Fibroblast of villous mesenchyme (primary cell): ENCODE measurements at places on chromosomes 1 and 21. TPM values are rescaled to one million over a fixed set of nuclear protein-coding genes. Genes with fewer than 3 reads are reported as not detected.

The AJAP1 gene
- under 0.01 and 0.64 TPM in 2 replicates for total RNA-seq

The ACTL8 gene
- total RNA-seq, result not detected in 2 replicates

The TMCO1 gene
- total RNA-seq, result 78.3 and 121 TPM in 2 replicates

The APCS gene
- total RNA-seq, result not detected in 2 replicates

The ARHGEF10L gene
- 16.8 and 18.7 TPM in 2 replicates for total RNA-seq

- no peak for DNase-seq
These were observed 301.7 kb upstream of the KAZN start for GRCh38 chr1:14296795-14297194.

GRCh38 chr1:200673952-200674823 lies 4.5 kb upstream of the DDX59 start:
- DNase-seq, result peak; percentile 56

DNA sequence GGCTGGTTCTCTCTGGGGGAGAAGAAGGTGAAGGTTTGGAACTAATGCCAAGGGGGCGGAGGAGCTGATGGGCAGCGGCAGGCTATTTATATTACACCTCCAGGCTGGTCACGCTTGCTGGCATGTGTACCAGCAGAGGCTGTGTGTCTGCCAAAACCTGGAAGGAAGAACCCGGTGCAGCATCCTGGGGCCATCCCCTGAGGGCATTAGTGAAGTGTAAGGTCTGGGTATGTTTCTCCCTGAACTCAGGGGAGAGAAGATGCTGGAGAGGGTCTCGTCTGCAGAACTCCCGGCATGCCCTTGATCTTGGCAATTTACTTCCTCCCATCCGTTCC lies 5.3 kb downstream of the DISP3 start:
- DNase-seq, result no peak

- no peak for DNase-seq
These were observed 38.6 kb upstream of the MPZL1 start for GRCh38 chr1:167683226-167683625.

DNA sequence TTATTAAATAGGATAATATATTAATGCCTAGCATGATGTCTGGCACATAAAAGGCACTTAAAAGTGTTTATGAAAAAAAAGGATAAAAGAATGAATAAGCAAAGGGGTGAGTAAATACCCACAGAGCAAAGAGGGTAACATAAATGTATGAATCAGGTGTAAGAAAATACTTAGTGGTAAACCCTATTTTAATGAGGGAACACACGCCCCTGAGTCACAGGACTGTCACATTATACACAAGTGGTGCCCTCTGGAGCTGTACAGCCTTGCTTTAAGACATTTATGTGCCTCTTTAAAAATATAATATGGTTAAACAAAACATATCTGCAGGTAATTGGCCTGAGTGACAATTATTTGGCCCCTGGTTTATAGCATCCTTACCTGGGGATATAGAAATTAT lies 78.1 kb upstream of the PTBP2 start:
- DNase-seq, result no peak

DNA sequence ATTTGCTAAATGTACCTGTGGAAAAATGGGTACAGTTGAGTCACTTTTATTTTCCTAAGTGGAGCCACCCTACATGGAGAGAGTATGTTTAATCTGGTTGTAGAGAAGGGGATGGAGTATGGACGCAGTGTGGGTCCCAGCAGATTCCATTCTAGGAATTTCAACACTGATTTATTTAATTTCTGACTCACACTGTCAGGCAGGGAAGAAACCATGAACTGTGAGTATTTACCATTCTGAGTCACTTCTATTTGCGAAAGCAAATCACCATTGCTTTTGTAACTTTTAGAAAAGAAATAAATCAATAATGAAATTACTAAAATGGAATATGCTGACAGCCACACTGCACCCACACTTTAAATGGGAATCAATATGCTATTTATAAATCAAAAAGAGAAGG lies 339.0 kb downstream of the DSCAM start:
- no peak for DNase-seq

- no peak for DNase-seq
These were observed 95.5 kb downstream of the SDCCAG8 start for GRCh38 chr1:243351337-243351736.

GRCh38 chr1:219902951-219903350 lies 25.4 kb downstream of the SLC30A10 start:
- no peak for DNase-seq

DNA sequence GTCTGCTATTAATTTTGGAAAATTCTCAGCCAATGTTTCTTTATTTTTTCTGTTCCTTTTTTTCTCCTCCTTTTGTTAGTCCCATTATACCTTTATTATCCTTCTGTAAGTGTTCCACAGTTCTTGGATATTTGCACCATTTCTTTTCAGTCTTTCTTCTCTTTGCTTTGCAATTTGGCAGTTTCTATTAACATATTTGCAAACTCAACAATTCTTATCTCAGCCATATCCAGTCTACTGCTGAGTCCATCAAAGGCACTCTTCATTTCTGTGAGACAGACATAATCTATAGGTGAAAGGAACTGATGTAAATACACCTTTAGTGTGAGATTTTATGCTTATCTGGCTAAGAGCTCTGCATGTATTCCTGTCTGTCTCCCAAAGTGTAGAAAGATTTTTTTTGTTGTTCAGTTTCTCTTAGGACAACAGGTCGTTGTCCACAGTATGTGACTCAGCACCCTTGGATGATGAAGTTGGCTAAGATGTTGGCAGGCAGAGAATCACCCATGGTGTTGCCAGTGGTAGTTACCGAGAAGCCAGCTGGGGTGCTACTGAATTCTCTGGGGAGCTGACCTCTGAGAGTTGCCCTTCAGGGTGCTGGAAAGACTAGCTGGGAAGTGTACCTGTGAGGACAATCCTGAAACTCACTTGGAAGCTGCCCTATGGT lies 38.4 kb downstream of the LEPR start:
- no peak for DNase-seq

- DNase-seq, result peak; percentile 70
These were observed 66.0 kb downstream of the SYDE2 start for GRCh38 chr1:85134583-85135391.

- peak; percentile 83 for DNase-seq
These were observed 28.0 kb upstream of the GLIS1 start for GRCh38 chr1:53766831-53767405.

GRCh38 chr1:14440731-14441130 lies 157.8 kb upstream of the KAZN start:
- no peak for DNase-seq
